ENCODE measurements at places on chromosomes 7 and 10. TPM values are rescaled to one million over a fixed set of nuclear protein-coding genes. Genes with fewer than 3 reads are reported as not detected.

DNA sequence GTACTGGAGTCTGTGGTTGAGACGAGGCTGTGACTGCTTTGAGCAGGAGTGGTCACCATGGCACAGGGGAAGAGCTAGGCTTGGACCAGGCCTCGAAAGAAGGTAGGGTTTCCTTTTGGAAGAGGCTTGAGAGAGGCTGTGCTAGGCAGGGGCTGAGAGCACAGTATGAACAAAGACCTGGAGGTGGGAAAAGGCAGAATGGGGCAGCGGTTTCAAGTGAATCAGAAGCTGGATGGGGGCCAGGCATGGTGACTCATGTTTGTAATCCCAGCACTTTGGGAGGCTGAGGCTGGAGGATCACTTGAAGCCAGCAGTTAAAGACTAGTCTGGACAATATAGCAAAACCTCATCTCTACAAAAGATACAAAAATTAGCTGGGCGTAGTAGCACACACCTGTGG, 65.9 kb downstream of the CLIP2 start:
- DNase-seq = no peak

DNA sequence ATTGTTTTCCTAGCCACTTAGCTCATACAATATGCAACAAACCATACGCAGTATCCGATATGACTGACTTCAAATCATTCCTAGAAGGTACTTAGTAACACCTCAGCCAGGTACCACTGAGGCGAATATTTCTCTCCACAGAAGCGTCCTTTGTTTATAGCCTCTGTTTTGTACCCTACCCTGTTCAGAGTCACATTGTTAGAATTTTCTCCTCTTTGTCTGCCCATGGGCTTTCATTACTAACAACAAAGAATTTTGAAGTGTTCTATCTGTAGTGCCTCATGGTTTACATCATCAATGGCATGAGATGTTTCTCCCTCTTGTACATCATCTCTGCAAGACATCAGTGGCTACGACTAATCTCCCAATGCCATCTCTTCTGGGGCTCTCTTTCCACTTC, 212.4 kb upstream of the GLI3 start:
- DNase-seq = no peak

DNA sequence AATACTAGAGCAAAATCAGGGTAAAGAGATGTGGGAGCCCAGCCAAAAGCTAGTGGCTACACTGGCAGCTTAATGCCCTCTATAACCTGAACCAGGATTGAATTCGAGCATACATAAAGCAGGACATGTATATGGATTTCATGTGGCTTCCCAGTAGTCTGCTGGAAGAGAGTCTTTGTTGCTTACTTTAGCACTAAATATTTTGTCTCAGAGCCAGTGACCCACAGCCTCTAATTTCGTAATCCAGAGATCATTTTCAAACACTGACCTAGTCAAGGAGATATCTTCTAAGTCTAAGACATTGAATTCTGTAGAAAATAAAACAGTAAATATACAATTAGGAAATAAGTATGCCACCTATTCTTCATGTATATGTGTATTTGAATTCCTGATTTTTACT, 64.2 kb upstream of the GNAI1 start:
- DNase-seq = no peak

Gene PDK4
- polyA plus RNA-seq = 46.4 TPM

GRCh38 chr7:20246236-20246635, 29.1 kb upstream of the MACC1 start:
- DNase-seq = no peak

- no peak for DNase-seq
Measured at GRCh38 chr10:63201118-63201517, 68.0 kb downstream of the NRBF2 start.

DNA sequence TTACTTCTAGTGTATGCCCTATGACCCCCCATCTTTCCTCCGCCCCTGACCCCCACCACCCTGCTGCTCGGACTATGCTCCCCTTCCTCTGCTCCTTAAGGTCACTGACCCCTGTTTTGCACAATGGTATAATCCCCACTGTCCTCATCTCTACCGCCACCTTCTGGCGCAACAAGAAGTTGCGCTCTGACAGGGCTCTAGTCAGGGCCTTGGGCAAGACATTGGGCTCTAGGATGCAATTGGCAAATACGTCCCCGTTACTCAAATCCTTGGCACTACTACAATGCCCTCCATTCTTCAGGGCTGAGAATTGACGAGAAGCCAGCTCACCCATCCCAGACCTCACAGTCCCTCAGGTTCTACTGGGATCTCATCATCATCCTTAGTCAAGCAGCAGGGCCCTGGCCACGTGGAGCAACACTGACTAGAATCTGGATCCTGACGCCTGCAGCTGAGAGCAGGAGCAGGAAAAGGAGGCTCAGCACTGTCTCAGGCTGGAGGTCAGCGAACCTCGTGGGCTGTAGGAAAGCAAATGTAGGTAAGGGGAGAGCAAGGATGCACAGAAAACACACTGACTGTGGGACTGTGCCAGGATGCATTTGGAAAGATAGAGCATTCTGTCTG, 10.6 kb downstream of the LRIT2 start:
- DNase-seq = no peak

Gene MYL10
- 0.18 TPM for polyA plus RNA-seq

- no peak for DNase-seq
Measured at GRCh38 chr7:35818513-35818912, 17.7 kb downstream of the SEPTIN7 start.

Gene LOXL4
- polyA plus RNA-seq = 5.4 TPM

GRCh38 chr10:49176310-49177268, 11.6 kb downstream of the TMEM273 start:
- no peak for DNase-seq

DNA sequence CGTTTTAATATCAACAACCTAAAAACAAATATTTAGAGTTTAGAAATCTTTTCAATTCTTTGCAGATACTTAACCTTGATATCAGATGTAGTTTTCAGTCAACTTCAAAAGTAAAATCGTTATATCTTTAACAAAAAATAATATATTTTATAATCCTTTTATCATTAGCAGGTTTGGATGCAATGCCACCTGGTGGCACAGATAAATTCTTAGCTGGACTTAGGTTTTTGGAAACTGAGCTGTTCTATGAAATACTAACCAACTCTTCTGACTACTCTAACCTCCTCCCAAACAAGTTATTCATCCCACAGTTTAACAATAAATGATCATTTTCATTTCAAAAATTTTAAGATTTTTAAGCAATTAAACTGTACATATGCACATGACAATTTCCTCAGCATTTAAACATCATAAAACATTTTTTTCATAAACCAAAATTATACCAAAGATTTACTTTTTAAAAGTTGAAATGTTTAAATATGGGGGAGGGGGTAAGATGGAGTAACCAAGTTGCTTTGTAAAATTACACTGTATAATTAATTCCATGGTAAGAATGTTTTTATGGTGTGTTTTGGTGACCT, 56.9 kb downstream of the HIBADH start:
- no peak for DNase-seq

Gene GPR37
- polyA plus RNA-seq = 6.5 TPM

DNA sequence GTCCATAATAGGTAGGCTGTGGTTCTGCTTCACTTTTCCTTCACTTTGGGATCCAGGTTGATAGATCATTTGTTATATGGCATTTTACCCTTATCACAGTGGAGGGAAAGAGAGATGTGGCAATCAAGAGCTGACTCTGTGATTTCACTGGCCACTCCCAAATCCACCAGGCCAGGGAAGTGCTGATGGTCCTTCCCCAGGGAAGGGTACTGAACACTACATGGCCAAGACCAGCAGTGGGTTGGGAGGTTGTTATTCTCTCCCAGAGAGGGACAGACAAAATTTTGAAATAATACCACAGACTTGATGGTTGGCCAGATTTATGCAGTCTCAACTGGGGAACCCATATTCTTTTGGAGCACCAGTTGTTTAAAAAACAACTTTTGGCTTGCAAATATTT, 102.5 kb downstream of the SND1 start:
- no peak for DNase-seq

- no peak for DNase-seq
Measured at GRCh38 chr10:30166929-30167328, 107.5 kb upstream of the JCAD start.

Gene OR2A1
- 2.7 TPM for polyA plus RNA-seq

- no peak for DNase-seq
Measured at GRCh38 chr10:82210331-82210730, 335.3 kb downstream of the NRG3 start.

DNA sequence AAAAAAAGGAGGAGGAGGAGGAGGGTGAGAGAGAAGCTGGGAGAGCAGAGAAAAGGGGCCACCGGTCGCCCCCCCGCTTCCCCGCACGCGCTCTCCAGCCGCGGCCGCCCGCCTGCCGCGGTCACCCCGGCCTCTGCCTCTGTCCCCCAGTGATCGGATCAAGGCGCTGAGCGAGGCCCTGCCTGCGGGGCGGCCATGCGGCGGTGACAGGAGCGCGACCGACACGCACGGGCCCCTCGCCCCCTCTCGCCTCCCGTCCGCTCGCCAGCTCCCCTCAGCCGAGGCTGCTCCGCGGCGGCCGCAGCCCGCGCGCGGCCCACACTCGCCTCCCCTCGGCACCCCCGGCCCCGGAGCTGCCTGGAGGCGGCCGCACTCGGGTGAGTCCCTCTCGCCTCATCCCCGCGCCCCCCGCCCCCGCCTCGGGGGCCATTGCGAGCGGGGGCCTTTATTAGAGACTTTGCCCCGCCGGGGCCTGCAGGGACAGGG, at the start of gene GTF2I:
Gene GTF2I, plus strand, starts transcription at position 27 of the 486 bp plus-strand sequence. CDS start 31,411 bp downstream, outside the sequence.
- DNase-seq = no peak

DNA sequence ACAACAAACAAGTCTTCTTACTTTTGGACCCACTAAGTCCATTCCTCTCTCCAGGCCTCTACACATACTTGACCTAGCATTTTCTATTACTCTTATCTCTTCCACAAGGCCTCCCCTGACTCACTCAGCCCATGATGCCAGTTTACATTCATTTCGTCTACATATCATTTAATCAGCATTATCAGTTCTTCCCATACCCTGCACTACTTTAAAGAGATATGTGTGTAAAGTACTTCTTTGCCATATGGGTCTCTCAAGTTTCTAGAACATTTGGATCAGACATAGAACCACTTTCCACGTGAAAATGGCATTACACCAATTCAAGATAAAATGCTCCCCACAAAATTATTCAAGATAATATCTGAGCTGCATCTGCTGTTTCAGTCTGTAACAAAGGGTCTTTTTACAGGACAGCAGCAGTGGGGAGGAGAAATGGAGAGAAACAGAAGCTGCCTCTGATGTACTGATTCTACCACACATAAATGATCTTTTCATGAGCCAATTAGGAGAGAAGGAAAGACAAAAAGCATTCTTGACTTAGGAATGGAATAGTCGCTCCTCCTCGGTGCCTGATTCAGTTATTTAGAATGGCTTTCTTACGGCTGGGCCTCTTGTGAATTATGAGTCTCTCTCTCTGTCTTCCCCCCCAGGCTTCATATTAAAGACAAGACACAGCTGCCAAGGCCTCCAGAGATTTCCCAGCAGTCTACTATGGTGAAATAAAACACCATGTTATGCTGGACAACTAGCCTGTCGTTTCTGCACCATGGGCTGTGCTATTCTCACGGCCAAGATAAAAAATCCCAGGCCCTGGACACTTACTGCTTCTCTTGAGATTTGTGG, 46.9 kb upstream of the SEPTIN7 start:
- peak; percentile 65 for DNase-seq

Gene ZNF467
- polyA plus RNA-seq = 31.9 TPM

DNA sequence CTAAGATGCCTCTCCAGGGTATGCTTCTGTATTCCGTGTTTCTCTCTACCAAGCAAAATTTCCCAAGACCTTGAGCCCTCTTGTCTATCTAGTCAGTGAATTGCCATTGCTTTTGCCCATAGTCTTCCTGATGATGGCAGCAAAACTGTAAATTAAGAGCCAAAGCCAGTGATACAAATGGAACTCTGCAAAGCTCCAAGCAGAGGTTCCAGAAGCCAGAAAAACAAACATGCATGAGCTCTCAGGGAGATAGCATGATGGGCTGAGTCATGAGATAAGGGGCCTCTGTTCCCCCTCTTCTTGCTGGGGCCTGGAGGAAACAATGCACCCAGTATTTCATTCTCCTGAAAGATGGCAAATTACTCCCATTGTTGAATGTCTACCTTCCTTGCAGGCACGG, 24.7 kb downstream of the LSMEM1 start:
- DNase-seq = no peak

GRCh38 chr7:76202666-76203030, 952 bp downstream of the SRRM3 start:
- no peak for DNase-seq

GRCh38 chr10:33178026-33178755, 156.3 kb downstream of the NRP1 start:
- no peak for DNase-seq

Gene RHBDD2
- 43.6 TPM for polyA plus RNA-seq

DNA sequence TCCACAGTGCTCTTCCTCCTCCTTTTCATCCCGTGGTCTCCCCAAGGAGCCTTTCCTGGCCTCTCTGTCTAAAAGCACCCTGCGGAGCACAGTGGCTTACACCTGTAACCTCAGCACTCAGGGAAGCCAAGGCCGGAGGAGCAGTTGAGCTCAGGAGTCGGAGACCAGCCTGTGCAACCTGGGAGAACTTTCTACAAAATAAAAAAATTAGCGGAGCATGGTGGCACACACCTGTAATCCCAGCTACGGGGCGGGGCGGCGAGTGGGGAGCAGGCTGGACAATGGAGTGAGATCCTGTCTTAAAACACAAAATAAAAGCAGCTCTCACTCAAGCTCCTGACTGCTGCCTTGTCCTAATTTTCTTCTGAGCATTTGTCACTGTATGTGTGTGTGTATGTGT, 1.4 kb upstream of the COBL start:
- DNase-seq = no peak

Gene TLL2
- polyA plus RNA-seq = 0.22 TPM

DNA sequence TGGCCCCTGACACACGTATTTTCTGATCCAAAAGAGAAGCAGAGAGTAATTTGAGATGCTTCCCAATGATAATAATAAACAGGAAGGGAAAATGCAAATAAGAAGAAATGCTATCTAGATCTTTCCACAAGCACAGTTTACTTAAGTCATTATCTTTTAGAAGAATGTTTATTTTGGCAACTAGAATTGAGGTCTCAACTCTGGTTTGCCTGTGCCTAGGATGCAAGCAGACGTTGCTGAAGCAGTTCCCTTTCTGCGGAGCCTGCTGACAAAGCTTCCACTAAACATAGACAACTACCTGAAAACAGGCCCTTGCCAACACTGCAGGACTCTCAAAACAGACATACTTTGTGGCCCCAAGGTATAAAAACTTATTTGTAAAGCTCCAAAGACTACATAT, 315.8 kb upstream of the POM121L12 start:
- DNase-seq = no peak

GRCh38 chr7:98753989-98754479, 115.8 kb downstream of the TMEM130 start:
- peak; percentile 16 for DNase-seq

Gene ASB10
- polyA plus RNA-seq = not detected

DNA sequence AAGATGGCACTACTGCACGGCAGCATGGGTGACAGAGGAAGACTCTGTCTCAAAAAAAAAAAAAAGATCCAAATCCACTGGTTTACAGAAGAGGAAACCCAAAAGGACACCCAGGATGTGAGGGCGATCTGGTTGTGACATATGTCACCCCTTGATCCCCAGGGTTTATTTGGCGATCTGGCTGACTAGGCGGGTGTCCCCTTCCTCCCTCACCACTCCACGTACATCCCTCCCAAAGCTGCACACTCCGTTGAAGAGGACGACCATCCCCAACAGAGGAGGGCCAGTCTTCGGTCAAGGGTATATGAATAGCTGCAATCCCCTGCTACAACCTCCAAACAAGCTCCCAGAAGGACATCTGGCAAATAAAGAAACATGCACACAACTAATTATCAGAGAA, 111.6 kb downstream of the HTR5A start:
- no peak for DNase-seq

Gene GNAT3
- not detected for polyA plus RNA-seq

- no peak for DNase-seq
Measured at GRCh38 chr7:8070451-8071180, 102.0 kb downstream of the GLCCI1 start.

- DNase-seq = no peak
Measured at GRCh38 chr7:113622796-113623195, 296.0 kb downstream of the PPP1R3A start.

All from left lung (tissue), 14 donors.